ENCODE measurements at places on chromosomes 7 and 10. TPM values are rescaled to one million over a fixed set of nuclear protein-coding genes. Genes with fewer than 3 reads are reported as not detected.

Gene ODAD2
- 0.20 TPM for total RNA-seq

Gene EGFR
- not detected for total RNA-seq

Gene GRM3
- not detected for total RNA-seq

Gene OR13A1
- total RNA-seq = not detected

Gene RBP4
- total RNA-seq = not detected

Gene GJC3
- 0.89 TPM for total RNA-seq

Gene PARP12
- total RNA-seq = 37.0 TPM

DNA sequence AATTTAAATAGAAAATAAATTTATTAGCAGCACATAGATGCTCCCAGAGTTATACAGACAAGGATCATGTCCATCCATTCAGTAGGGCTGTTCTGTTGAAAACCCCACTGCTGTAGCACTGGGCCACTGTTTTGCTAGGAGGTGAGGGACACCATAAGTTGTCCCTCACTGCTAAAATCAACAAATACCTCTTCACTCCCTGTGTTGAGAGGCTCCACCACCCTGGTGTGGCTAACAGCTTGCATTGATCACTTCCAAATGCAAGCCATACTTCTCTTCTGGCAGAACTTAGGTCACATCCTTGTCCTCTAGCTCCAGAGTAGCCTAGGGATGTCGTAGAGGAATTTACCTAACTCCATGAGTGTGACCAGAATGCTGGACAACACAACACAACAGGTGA is 55.4 kb downstream of the MDFIC start:
- no peak for DNase-seq

- no peak for DNase-seq
Observed at GRCh38 chr7:2325162-2325561, 10.9 kb upstream of the SNX8 start.

GRCh38 chr7:124698964-124699363 is 66.6 kb downstream of the GPR37 start:
- DNase-seq = no peak

DNA sequence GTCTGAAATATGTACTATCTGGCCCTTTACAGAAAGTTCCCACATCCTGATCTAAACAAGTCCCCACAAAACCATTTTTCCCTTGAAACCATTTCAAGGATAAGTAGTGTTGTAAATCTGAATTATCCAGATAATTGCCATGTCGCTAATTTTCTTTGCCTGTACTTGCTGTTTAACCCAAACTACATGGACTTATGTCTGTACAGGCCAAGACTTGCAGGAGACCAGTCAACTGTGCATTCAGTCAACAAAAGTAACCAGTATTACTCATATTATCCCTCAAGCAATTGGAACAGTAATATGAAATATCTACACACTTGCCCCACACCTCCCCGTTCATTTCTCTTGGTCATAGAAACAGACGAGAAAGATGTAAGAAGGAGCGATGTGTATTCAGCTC is 347.8 kb upstream of the NFE2L3 start:
- no peak for DNase-seq

- DNase-seq = no peak
Observed at GRCh38 chr7:125089171-125089570, 159.5 kb upstream of the POT1 start.

DNA sequence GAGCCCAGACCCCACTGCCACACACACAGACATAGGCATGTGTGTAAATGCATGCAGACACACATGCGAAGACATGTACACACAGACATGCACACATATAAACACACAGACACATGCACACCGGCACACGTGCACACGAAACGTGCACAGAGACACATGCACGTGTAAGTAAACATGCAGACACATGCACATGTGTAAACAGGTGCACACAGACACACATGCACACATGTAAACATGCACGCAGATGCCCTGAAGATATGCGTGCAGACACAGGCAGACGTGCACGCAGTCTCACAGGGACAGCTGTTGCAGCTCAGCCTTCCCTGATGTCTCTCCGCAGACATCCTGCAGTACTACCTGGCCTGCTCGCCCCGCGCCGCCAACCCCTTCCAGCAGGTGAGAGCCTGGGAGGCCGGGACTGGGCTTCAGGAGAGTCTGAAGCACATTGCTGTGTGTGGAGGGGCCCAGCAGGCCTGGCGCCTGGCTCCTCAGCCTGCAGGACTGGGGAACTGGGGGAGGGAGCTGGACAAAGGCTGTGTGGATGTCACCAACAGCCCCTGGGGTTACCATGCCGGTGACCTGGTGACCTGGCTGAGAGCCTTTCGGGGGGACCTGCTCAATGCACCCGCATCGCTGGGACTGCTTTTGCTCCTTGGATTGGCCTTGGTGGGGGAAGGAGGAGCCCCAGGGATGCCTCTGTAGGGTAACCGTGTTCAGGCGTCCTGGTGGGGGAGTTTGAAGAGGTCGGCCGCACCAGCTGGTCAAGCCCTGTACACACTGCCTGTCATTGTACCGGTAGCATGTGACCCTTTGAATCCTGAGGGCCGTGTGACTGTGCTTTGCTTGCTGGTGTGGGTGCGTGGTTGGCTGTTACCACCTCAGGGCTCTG is 20.3 kb downstream of the TTYH3 start:
- DNase-seq = no peak
